Progenitor cell of endocrine pancreas (in vitro differentiated cells): ENCODE measurements at places on chromosomes 4 and X.

- H3K27me3 ChIP-seq, result peaks cover 6% of the 10 kb centered on the region
- H3K36me3 ChIP-seq, result no peaks in the 10 kb centered on the region
- H3K4me1 ChIP-seq, result no peaks in the 10 kb centered on the region
- H3K4me3 ChIP-seq, result no peak overlapping the region
Observed at GRCh38 chrX:132565273-132565672, 76.4 kb upstream of the MBNL3 start.

DNA sequence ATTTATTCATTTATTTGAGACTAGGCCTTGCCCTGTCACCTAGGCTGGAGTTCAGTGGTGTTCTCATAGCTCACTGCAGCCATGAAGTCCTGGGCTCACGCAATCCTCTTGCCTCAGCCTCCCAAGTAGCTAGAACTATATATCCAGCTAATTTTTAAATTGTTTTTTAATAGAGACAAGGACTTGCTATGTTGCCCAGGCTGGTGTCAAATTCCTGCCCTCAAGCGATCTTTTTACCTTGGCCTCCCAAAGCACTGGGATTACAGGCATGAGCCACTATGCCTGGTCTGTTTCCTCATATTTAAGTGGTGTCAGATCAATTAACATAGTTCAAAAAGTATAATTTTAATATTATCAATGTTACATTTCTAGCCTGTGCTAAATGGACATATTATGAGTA, 68.5 kb downstream of the AFF1 start:
- no peak for DNase-seq
- peaks cover 31% of the 10 kb centered on the region for H3K4me1 ChIP-seq
- peaks cover 2% of the 10 kb centered on the region for H3K36me3 ChIP-seq
- H3K27me3 ChIP-seq, result no peaks in the 10 kb centered on the region

GRCh38 chr4:61741327-61742096, 541.4 kb downstream of the ADGRL3 start:
- H3K4me3 ChIP-seq, result no peak overlapping the region
- H3K27ac ChIP-seq, result no peak overlapping the region
- no peaks in the 10 kb centered on the region for H3K27me3 ChIP-seq

DNA sequence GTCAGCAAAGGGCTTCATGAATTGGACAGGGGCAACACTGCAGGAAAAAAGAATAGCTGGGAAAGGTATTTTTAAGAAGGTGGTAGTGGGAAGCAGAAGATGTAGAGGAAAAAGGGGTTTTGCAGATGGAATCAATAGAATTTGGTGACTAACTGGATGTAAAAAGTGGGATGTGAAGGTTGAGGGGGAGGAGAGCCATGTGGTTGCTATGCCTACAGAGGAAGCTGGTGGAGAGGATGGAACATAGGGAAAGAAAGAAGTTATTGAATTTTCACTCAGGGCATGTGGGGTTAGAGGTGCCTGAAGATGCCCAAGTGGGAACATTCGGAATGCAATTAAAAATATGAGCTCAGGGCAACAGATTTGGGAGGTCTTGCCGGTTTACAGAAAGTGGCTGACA, 33.0 kb downstream of the REELD1 start:
- H3K27ac ChIP-seq, result no peak overlapping the region
- no peak for DNase-seq
- H3K4me1 ChIP-seq, result peaks cover 12% of the 10 kb centered on the region

GRCh38 chrX:100687128-100687527, 43.1 kb downstream of the SRPX2 start:
- H3K4me1 ChIP-seq, result no peaks in the 10 kb centered on the region
- no peak for DNase-seq
- no peak overlapping the region for H3K4me3 ChIP-seq
- peaks cover 1% of the 10 kb centered on the region for H3K36me3 ChIP-seq

GRCh38 chrX:14032406-14032805, 2.7 kb upstream of the GEMIN8 start:
- H3K4me3 ChIP-seq, result no peak overlapping the region
- no peaks in the 10 kb centered on the region for H3K36me3 ChIP-seq
- H3K4me1 ChIP-seq, result peaks cover 7% of the 10 kb centered on the region
- H3K27ac ChIP-seq, result no peak overlapping the region

DNA sequence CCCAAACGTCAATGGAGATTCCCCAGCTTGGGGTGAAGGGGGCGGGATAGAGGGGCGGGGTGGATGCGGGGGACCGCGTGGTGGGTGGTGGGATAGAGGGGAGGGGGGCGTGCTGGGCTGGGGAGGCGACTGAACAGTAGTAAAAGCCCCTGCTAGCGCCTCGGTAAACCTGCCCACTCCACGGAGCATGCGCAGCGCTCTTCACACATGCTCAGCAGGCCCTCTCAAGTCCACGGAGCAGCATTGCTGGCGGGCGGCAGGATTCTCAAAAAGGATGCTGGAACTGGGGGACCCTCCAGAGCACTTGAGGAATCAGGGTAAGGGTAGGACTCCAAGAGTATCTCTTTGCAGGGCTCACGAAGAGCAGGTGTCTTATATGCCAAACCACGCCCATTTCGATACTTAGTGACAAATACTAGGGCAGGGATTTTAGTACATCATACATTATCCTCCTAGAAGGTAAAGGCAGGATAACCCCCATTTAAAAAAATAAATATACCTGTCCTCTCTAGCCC, 378 bp upstream of the RPS6KA6 start:
- peak overlapping the region; percentile 90 for H3K4me3 ChIP-seq
- no peaks in the 10 kb centered on the region for H3K27me3 ChIP-seq
- H3K4me1 ChIP-seq, result peaks cover 9% of the 10 kb centered on the region
- peak; percentile 57 for DNase-seq
- H3K27ac ChIP-seq, result peak overlapping the region; percentile 84

DNA sequence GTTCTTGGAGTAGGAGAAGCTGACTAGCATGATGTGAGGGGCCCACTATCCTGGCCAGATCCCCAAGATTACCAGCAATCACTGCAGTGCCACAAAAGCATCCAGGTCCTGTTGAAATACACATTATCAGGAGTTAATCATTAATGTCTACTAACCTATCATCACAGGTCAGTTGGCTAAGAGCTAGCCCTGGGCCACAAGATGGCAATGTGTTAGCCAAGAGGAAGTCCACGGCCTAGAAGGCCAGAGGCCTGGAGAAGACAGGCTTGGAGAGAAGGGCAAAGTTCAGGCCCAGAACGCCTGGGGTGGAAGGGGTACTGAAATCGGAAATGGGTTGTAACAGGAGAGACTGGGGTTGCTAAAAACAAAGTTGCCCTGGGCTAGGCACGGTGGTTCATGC, 19.9 kb upstream of the KIAA1210 start:
- H3K4me1 ChIP-seq, result peaks cover 5% of the 10 kb centered on the region
- H3K36me3 ChIP-seq, result no peaks in the 10 kb centered on the region
- no peak overlapping the region for H3K27ac ChIP-seq
- H3K27me3 ChIP-seq, result peaks cover 2% of the 10 kb centered on the region
- no peak overlapping the region for H3K4me3 ChIP-seq

DNA sequence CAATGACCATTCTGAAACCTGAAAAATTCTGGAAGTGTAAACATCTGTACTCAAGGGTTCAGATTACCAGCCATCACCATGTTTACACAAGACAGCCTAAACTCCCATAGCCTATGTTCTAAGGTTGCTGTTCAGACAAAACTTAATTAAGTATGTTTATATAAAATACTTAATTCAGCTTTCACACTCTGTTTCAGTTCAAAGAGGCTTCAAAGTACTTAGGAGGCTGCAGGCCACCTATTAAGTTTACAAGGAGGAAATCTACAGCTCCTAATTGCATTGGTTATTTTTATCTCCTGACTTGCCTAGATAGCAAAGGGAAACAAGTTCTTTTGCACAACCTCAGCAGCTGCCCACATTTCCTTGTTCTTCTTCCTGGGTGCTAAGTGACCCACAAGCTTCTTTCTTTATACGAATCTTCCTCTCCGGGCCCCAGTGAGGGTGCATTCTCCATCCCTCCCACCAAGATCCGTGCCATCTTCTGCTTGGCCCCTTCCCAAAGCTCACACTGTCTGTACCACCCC, 2.0 kb downstream of the GAK start:
- DNase-seq, result no peak
- peak overlapping the region; percentile 97 for H3K4me3 ChIP-seq
- H3K27ac ChIP-seq, result peak overlapping the region; percentile 75
- H3K27me3 ChIP-seq, result no peaks in the 10 kb centered on the region
- H3K36me3 ChIP-seq, result no peaks in the 10 kb centered on the region

- peaks cover 17% of the 10 kb centered on the region for H3K36me3 ChIP-seq
- H3K27ac ChIP-seq, result peak overlapping the region; percentile 97
- no peak for DNase-seq
- peaks cover 17% of the 10 kb centered on the region for H3K4me1 ChIP-seq
- no peaks in the 10 kb centered on the region for H3K27me3 ChIP-seq
Observed at GRCh38 chr4:102869569-102870197, 891 bp downstream of the CISD2 start.

GRCh38 chr4:16117164-16117563, 33.3 kb upstream of the PROM1 start:
- no peaks in the 10 kb centered on the region for H3K36me3 ChIP-seq
- H3K27me3 ChIP-seq, result peaks cover 20% of the 10 kb centered on the region
- no peak overlapping the region for H3K4me3 ChIP-seq
- H3K27ac ChIP-seq, result no peak overlapping the region

- H3K36me3 ChIP-seq, result no peaks in the 10 kb centered on the region
- peaks cover 2% of the 10 kb centered on the region for H3K4me1 ChIP-seq
- no peak for DNase-seq
- H3K27ac ChIP-seq, result no peak overlapping the region
- H3K4me3 ChIP-seq, result no peak overlapping the region
Observed at GRCh38 chr4:97153042-97153441, 990.2 kb downstream of the STPG2 start.

GRCh38 chrX:23434356-23434884, 99.8 kb downstream of the PTCHD1 start:
- no peak overlapping the region for H3K4me3 ChIP-seq
- H3K27ac ChIP-seq, result no peak overlapping the region
- H3K4me1 ChIP-seq, result peaks cover 8% of the 10 kb centered on the region
- DNase-seq, result no peak
- no peaks in the 10 kb centered on the region for H3K27me3 ChIP-seq
- peaks cover 2% of the 10 kb centered on the region for H3K36me3 ChIP-seq

DNA sequence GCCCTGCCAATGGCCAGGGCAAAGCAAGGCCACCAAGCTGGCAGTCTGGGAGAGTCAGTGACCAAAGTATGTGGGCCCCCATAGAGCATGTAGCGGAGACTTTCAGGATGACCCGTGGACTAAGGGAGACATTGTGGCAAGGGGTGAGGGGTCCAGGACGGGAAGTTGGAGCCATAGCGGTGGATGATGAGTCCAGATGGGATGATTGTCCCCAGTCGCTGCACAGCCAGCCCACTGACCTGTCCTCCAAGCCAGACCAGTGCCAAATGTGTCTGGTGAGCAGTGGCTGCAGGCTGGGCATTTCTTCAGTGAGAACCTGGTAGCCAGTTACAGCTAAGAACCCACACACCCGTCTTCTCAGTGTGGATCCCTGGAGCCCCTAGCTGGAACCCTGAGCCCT, 34.3 kb downstream of the ZNF185 start:
- H3K36me3 ChIP-seq, result peaks cover 1% of the 10 kb centered on the region
- no peaks in the 10 kb centered on the region for H3K27me3 ChIP-seq

GRCh38 chr4:54318904-54319303, 89.8 kb downstream of the PDGFRA start:
- no peak overlapping the region for H3K27ac ChIP-seq
- DNase-seq, result no peak
- H3K27me3 ChIP-seq, result no peaks in the 10 kb centered on the region
- H3K36me3 ChIP-seq, result no peaks in the 10 kb centered on the region

GRCh38 chr4:117796677-117797076, 237.6 kb upstream of the NDST3 start:
- no peaks in the 10 kb centered on the region for H3K36me3 ChIP-seq
- H3K4me3 ChIP-seq, result no peak overlapping the region
- no peak overlapping the region for H3K27ac ChIP-seq
- no peak for DNase-seq
- H3K4me1 ChIP-seq, result peaks cover 10% of the 10 kb centered on the region

GRCh38 chr4:145320294-145320693, 139.9 kb upstream of the OTUD4 start:
- no peaks in the 10 kb centered on the region for H3K4me1 ChIP-seq
- H3K27me3 ChIP-seq, result no peaks in the 10 kb centered on the region
- no peak for DNase-seq

DNA sequence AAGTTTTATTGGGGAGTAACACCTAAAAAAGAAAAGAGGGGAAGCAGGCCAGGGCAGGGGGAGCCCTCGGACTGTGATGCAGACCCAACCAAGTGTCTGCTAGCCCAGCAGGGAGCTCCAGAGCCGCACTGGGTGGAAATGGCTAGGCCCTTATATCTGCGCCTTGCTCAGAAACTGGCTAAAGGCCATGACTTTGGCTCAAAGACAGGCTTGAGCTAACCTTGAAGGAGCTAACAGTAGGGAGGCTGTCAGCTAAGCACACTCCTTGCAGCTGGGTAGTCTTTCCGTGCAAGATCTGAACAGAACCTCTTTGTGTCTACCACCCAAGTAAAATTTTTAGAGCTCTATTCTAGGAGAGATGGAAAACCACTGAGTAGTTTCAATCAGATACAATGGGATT, 43.0 kb downstream of the SEPSECS start:
- no peak overlapping the region for H3K4me3 ChIP-seq
- no peak overlapping the region for H3K27ac ChIP-seq
- no peak for DNase-seq

- no peak overlapping the region for H3K27ac ChIP-seq
- H3K4me1 ChIP-seq, result no peaks in the 10 kb centered on the region
- no peaks in the 10 kb centered on the region for H3K36me3 ChIP-seq
- no peak overlapping the region for H3K4me3 ChIP-seq
- DNase-seq, result no peak
Observed at GRCh38 chrX:72316408-72317110, 10.8 kb upstream of the CITED1 start.

DNA sequence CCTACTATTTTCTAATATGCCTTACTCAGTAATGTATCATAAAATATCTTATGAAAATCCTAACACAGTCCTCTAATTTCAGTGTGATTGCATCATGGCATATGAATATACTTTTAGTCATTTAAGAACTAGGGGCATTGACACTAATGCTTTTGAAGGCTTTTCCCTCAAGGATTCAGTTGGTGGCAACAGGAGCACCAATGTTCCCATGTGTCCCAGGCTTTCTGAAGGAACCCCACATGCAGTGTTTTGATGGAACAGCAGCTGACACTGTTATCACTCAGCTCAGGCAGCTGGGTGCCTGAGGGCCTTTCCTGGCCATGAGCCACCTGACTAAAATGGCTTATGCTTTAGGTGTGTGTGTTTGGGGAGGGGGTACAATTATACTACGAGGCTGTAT, 348.3 kb downstream of the ARHGAP24 start:
- H3K36me3 ChIP-seq, result no peaks in the 10 kb centered on the region
- no peak for DNase-seq
- no peaks in the 10 kb centered on the region for H3K27me3 ChIP-seq
- no peak overlapping the region for H3K27ac ChIP-seq

- no peak overlapping the region for H3K4me3 ChIP-seq
- no peaks in the 10 kb centered on the region for H3K36me3 ChIP-seq
- peaks cover 6% of the 10 kb centered on the region for H3K27me3 ChIP-seq
- DNase-seq, result no peak
Observed at GRCh38 chr4:1618438-1618837, 65.7 kb downstream of the FAM53A start.

- DNase-seq, result no peak
- H3K27ac ChIP-seq, result no peak overlapping the region
- no peak overlapping the region for H3K4me3 ChIP-seq
- H3K27me3 ChIP-seq, result no peaks in the 10 kb centered on the region
Observed at GRCh38 chr4:94377294-94377693, 34.7 kb upstream of the HPGDS start.
